ENCODE measurements at places on chromosomes 7 and 10.

- no peak for DNase-seq
Observed at GRCh38 chr10:119101366-119102098, 2.4 kb upstream of the DENND10 start.

DNA sequence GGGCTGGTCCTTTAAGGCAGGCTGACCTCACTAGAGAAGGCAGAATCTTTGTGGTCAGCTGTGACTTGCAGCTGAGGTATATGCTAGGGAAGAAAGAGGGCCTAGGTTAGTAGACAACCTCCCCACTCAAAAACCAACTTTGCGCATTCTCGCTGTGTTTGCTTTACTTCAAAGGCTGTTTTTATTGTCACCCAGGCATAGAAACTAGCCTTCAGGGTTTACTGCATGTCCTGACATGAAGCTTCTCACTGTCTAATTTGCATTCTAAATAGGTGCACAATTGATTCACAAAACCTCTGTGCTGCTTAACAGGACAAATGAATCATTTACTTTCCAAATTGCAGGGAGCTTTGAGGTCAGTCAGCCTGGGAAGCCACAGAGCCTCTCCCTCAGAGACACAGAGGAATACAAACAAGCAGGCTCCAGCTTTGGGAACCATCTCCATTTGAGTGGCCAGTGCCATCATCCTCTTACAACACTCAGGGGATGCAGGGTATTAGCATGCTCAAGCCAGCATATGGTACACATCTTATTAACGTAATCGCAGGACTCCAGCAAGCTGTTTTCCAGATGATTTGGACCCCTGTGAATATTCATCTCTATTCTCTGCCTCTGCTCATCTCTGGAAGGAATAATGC lies 596.4 kb upstream of the GHITM start:
- DNase-seq = no peak

GRCh38 chr7:107591421-107591820 lies 11.4 kb downstream of the BCAP29 start:
- no peak for DNase-seq

- no peak for DNase-seq
Observed at GRCh38 chr10:57142925-57143576, 782.0 kb upstream of the ZWINT start.

- DNase-seq = no peak
Observed at GRCh38 chr7:16431646-16432424, 10.5 kb upstream of the CRPPA start.

DNA sequence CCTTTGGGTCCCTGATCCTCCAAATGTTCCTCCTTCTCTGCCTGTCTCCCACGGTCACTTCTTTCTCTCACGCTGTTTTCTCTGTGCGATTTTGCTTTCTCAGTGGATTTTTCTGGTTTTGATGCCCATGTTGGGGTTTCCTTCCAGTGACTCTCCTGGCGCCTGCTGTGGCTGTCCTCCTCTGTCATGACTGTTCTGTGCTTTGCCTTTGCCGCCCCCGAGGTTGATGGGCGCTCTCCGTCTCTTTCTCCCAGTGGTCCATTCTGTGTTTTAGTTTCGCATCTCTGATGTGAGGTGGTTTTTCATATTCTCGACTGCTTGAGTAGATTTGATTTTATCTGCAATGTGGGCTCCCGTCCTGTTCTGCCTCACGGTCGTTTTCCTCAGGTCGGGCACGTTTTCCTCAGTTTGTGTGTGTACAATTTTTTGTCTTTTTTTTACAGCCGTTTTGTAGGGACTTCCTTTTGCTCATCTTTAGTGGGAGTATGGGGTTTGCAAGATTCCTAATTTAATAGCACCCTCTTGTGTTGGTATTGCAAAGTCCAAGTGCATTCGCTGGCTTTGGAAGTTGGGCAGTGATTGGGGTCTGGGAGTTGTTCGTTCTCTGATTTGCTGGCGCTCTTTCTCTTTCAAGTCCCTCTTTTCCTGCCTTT lies 100.0 kb downstream of the INPP5A start:
- no peak for DNase-seq

- no peak for DNase-seq
Observed at GRCh38 chr7:4822677-4823076, 39.2 kb downstream of the PAPOLB start.

Data from activated T-cell treated with anti-CD3 and anti-CD28 coated beads, Interleukin-2, amount 50 U/mL, for 48 hours (primary cell).